ENCODE measurements at places on chromosomes 4 and X. TPM values are rescaled to one million over a fixed set of nuclear protein-coding genes. Genes with fewer than 3 reads are reported as not detected.

Gene POLN
- 4.2 TPM for total RNA-seq

Gene AREG
- total RNA-seq, result not detected

Gene NAP1L3
- 7.3 TPM for total RNA-seq

Gene IQSEC2
- 3.1 TPM for total RNA-seq

Gene VCX3B
- not detected for total RNA-seq

Gene UGT2A1
- under 0.01 TPM for total RNA-seq

Gene PDGFRA
- 118 TPM for total RNA-seq

Gene SLC49A3
- total RNA-seq, result 4.2 TPM

Gene MTTP
- under 0.01 TPM for total RNA-seq

Gene HPGDS
- total RNA-seq, result 7.3 TPM
